ENCODE measurements at places on chromosomes 4 and X. TPM values are rescaled to one million over a fixed set of nuclear protein-coding genes. Genes with fewer than 3 reads are reported as not detected.

CD40LG gene
- total RNA-seq: not detected

RHOXF2 gene
- not detected for total RNA-seq

SNCA gene
- total RNA-seq: not detected

MSANTD1 gene
- 2.1 TPM for total RNA-seq

BTC gene
- total RNA-seq: not detected

MTM1 gene
- 8.9 TPM for total RNA-seq

GRCh38 chrX:20527558-20528011, 260.9 kb upstream of the RPS6KA3 start:
- DNase-seq: peak; percentile 57

GRCh38 chrX:8103655-8104054, 67.4 kb downstream of the VCX2 start:
- no peak for DNase-seq

DNA sequence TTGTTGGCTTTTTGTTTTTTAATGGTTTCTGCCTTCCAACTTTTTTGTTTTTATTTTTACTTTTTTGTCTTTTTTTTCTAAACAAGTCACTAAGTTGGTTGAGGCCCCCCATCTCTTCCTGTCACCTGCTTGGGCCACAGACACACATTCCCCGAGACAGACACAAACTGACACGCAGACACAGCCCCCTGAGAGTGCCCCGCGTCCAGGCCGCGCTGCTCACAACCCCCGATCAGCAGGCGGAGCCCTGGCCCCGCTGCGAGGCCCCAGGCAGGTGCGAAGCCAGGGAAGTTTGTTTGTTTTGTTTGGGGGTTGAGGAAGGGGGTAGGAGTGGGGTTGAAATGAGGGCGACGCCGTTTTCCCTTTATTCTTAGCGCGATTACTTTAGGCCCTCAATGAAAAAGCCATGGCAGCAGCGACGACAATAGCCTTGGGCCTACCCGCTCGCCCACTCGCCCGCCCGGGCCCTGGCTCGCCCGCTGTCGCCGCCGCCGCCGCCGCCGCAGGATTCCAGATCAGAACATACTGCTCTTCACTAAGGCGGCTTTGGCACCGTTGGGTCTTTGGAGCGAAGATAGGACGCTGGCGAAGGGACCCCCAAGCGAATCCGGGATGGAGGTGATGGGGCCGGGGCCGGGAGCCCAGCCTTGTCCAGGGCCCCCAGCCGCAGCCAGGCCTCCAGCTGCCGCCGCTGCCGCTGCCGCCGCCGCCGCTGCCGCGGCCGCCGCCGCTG, 3.1 kb downstream of the PHOX2B start:
- DNase-seq: no peak
